D721Med (cell line): ENCODE measurements at places on chromosomes 7 and 10.

DNA sequence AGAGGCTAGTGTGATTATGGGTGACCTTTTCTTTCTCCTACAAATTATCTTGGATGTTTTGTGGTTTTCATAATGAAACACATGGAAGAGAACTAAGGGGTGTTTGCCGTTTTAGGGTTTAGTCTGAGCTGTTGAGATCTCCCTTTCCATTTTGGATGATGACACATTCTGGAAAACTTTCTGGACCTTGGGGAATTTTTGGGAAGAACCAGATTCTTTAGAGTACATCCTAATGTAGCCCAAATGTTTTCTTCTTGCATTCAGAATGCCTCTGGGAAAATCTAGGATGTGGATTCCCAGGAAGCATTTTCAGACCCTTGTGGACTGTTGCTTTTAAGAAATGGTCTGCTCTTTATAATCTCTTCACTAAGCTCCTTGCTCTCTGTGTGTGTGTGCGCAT is 165.7 kb downstream of the SORCS3 start:
- no peak for DNase-seq

- DNase-seq, result no peak
Observed at GRCh38 chr7:47817917-47818316, 130.3 kb downstream of the PKD1L1 start.

DNA sequence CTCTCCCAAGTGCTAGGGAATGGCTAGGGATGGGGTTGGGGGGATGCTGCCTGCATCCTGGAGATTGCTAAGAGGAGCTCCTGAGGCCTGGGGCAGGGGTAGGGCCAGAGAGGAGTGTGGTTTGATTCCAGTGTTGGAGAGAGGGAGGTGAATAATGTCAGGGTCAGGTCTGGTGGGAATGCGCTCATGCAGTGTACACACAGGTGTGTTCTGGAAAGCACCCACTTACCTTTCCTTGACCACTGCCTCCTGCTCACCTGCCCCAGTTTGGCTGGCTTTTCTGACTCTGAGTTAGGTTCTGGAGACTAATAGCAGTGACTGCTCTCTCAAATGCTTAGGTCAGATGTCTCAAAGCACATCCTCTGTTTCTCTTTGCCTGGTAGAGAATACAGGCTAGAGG is 135.4 kb upstream of the BMPER start:
- DNase-seq, result no peak

DNA sequence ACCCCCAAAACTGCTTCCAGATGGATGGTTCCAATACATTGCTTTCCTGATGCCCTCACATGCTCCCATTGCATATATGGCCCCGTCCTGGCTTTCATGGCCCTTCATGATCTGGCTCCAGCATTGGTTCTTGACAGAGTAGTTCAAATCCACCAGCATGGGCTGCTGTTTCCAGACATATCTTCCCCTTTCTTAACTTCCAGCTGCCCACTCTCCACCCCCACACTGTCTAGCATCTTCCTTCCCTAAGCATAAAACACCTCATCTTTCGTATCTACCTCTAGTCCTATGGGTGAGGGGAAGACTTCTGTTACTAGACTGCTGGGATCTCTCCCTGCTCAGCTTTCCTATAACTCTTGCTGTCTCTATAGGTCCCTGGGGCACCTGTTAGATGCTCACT is 13.2 kb upstream of the GOLGA7B start:
- DNase-seq, result no peak

DNA sequence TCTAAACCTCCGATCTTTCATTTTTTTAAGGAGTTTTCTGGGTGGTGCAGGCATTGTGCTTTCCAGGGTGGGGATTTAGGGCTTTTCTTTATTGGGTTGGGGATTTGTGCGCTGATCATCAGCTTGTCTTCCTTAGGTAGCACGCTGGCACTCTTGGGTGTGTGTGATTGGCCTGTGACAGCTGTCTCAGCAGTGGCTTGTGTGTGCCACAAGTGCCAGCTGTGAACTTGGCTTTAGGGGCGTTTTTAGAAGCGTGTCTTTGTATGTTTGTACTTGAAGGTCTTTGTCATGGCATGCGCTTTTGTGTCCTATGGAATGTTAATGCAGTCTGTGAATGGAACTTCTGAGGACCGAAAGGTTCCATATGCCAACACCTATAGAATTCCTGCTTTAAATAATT is 788 bp downstream of the AKAP9 start:
- DNase-seq, result no peak

DNA sequence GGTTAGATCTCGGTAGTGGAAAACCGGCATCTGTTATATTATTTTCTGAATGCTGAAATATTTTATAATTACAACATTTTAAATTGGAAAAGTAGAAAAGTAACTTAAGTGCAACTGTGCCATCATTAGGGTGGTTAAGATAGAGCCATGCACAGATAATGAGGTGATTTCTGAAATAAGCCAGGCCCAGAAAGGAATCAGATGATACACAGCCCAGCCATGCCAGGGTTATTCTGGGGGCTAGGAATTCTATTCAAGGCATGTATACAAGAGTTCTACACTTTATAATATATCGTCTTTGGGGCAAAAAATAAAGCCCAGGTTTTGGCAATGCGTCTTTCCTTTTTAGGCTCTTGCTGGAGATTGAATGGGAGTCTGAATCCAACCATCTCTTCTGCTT is 128.7 kb downstream of the ITGB8 start:
- DNase-seq, result no peak

DNA sequence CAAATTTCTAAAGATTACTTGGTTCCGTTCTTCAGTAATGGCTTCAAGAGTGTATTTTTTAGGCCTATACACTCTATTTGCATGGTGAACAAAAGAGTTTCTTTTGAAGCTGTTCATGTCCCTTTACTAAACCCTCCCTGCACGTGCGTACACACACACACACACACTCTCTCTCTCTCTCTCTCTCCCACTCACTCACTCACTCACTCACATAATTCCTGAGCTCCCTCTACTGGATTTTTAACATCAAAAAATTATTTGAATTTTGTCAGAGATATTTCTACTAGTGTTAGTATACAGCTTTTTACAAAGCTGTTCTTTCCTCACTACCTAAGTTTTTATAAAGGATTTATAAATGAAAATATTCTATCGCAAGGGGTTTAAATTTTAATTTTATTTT is 85.9 kb downstream of the UBE3C start:
- DNase-seq, result no peak

- no peak for DNase-seq
Observed at GRCh38 chr10:48598936-48599829, 5.7 kb downstream of the ARHGAP22 start.

DNA sequence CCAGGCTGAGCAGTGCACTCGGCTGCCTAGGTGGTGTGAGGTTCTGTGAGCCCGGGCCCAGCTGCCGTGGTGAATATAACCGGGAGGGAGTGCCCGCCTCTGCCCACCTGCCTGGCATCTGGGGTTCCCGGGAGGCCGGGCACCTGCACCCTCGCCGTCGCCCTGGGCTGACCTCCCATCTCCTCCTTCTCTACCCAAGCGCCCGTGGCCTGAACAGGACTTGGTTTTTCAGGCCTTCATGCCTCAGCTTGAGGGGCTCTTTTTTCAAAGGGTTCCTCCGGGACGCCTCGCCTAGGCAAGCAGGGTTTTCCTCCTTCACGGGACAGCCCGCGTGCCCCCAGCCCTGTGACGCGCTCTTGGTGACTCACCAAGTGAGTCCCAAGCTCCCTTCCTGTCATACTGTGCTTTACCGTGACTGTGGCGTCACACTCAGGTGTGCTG is 9.9 kb downstream of the INPP5A start:
- no peak for DNase-seq

- DNase-seq, result no peak
Observed at GRCh38 chr10:61159253-61159652, 215.3 kb upstream of the RHOBTB1 start.
